Stimulated activated CD8-positive, alpha-beta memory T cell treated with anti-CD3 and anti-CD28 coated beads, Interleukin-2, amount 100 ng/mL, for 1 hour (primary cell): ENCODE measurements at places on chromosomes 11 and 22.

DNA sequence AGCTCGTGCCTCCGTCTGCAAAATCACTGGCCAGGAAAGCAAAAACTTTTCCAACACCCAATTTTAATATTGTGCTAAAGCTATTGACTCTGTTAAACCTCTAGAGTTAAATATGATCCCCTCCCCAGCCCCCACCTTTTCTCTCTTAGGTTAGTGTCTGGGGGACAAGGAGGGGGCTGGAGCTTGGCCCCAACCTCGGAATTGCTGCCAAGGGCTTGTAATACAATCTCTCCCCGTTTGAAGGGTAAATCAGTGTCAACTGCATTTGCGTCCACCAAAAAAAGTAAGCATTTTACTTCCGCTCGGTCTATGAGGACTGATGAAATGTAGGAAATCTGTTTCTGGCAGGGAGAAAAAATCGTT is at the start of gene GAS2:
TSS of gene GAS2 (plus strand) at position 287 of the 363 bp plus-strand sequence. CDS start 8,259 bp downstream, outside the sequence.
- DNase-seq: no peak

GRCh38 chr11:130370845-130371590 is 56.3 kb upstream of the ZBTB44 start:
- DNase-seq: no peak

DNA sequence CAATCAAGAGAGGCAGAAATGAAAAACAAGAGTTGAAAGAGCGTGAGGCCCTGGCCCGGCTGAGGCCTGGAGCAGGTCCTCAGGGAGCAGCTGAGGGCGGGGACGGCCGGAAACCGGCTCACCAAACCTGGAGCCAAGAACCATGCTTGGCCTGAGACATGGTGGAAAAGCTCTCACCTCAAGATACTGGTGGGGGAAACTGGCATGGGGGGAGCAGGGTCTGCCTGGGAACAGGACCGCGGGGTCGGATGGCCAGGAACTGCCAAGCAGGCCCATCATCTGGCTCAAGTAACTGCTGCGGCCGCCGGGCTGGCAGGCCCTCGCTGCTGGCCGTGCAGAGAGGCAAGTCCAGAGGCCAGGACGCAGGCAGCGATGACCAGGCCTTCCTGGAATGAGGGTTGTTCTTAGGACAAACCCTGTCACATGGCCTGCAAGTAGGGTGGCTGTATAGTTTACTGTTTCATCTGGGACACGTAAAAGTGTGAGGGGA is 18.9 kb upstream of the WNT11 start:
- no peak for DNase-seq

- no peak for DNase-seq
Observed at GRCh38 chr22:44676441-44677352, 25.3 kb upstream of the PRR5 start.

DNA sequence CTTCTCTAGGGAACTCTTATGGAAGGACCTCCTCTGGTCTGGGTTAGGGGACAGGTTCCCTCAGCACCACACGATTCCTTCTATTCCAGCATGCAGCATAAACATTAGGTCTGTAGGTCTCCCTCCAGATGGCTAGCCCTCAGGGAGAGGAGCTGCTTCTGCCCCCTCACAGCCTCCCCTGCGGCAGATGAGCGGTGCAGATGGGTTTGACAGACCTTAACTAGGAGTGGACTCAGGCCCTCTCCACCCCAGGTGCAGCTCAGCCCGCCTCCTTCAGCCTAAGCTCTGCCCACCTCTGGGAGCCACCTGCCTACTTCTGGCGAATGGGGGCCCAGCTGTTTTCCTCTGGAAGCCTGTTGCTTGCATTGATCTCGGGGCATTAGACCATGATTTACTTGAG is 55.7 kb upstream of the EIF3D start:
- DNase-seq: no peak

GRCh38 chr22:40521046-40521445 is 115.5 kb downstream of the MRTFA start:
- DNase-seq: no peak

GRCh38 chr22:39543095-39543494 is 10.5 kb upstream of the RPS19BP1 start:
- DNase-seq: no peak

DNA sequence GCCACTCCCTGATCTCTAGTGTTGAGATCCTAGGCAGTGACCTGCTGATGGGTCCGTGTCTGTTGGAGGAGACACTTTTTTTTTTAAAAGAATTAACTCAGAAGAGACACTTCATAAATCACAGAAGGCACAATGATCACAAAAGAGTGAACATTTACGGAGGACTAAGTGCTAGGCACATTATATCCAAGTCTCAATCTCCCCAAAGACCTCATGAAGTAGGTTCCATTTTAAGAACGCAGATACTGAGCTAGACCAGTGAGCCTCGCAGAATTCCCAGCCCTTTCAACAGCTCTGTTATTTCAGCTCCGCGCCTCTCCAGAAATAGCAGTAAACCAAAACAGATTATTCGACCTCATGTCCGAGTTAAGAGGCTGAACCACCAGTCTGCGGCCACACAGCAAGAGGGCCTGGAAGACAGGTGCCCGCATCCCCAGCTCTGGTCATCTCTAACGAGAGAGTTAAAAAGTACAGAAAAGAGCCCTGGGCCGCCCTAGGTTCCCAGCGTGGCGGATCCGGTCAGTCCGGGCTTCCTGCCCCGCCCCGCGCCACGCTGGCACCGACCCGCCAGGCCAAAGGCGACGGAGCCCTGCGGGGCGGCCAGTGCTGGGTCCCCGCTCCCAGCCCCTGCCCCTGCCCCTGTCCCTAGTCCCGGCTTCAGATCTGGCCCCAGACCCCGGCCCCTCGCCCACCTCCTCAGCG is 612 bp downstream of the XBP1 start:
- no peak for DNase-seq

GRCh38 chr11:45638051-45638450 is 27.4 kb downstream of the CHST1 start:
- DNase-seq: no peak

- DNase-seq: no peak
Observed at GRCh38 chr22:38442967-38443627, 11.9 kb downstream of the KCNJ4 start.

DNA sequence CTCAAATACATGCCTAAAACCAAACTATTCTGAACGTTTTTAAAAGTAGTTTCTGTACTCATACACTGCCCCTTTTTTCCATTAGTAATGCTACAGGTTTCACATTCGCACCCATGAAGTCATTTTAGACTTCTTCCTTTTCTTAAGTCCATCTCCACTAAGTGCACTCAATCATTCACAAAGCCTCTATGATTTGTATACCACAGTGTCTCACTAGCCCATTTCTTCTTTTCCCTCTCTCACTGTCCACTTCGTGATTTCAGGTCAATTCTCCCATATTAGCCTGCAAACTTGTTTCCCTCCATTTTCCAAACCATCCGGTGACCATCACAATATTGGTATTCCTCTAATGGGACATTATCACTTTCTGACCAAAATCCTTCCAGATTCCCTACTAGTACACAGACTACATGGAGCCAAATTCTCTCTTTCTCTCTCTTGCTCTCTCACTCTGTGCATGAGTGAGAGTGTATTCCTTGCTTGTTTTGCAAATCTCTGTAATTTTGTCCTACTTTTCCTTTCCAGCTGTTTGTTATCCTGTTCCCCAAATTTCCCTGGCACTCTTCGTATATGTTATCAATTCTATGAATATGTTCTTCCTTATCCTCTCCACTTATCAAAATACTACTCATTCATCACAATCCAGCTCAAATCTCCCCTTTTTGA is 3.4 kb upstream of the ZC3H12C start:
- no peak for DNase-seq

DNA sequence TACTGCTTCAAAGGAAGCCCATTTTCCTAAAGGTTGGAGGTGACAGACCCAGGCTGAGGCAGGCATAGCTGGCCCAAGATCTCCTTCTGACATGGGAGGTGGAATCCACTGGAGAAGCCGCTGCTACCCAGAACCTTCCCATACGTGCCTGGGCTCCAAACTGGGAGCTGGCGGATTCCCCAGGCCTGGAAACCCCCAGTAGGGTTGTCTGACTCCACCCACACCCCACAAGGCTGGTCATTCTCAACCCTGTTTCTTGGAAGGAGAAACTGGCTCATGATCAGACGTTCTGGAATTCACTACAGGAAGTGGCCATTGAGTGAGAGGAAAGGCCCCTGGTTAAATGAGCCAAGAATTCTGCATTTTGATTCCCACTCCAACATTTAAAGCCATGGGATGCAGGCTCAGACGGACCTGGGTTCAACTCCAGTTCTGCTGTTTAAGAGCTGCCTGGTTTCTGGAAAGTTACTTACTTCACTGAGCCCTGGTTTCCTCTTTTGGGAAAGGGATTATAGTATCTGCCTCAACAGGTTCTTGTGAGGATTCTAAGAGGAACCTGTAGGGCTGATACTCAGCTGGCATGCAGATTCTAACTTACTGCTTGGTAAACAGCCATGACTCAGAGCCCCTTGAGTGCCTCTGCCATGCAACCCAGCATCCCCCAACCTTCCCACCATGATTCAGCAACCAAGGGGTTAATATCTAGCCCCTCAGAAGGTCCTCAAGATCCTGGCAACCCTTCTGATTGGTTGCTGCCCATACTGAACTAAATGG is 19.4 kb upstream of the TSKU start:
- DNase-seq: no peak

GRCh38 chr22:48800886-48801607 is 1026.6 kb downstream of the BRD1 start:
- DNase-seq: no peak

GRCh38 chr22:20203142-20203551 is 52.3 kb upstream of the CCDC188 start:
- DNase-seq: no peak

DNA sequence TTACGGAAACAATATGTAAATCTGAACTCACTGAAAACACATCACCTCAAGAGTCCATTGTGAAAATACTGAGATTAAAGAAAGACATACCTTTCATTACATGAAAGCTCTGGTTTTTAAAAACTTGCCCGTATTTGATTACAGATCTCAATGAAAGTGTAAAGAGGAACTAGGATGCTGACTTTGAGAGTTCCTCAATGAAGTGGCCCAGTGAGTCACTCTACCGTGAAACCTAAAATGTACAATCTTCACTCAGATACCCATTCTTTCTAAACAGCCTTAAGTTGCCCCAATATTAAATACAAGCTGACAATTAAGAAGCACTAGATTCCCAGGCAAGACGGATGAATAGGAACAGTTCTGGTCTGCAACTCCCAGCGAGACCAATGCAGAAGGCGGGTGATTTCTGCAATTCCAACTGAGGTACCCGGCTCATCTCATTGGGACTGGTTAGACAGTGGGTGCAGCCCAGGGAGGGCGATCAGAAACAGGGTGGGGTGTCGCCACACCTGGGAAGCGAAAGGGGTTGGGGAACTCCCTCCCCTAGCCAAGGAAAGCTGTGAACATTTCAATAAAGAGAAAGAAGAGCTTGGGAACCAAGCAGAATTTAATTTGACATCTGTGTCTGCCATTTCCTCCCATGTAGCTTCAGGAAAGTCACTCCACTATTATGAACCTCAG is 33.8 kb upstream of the OR9G4 start:
- no peak for DNase-seq

- peak; percentile 84 for DNase-seq
Observed at GRCh38 chr11:64894070-64894811, 15.8 kb upstream of the EHD1 start.

DNA sequence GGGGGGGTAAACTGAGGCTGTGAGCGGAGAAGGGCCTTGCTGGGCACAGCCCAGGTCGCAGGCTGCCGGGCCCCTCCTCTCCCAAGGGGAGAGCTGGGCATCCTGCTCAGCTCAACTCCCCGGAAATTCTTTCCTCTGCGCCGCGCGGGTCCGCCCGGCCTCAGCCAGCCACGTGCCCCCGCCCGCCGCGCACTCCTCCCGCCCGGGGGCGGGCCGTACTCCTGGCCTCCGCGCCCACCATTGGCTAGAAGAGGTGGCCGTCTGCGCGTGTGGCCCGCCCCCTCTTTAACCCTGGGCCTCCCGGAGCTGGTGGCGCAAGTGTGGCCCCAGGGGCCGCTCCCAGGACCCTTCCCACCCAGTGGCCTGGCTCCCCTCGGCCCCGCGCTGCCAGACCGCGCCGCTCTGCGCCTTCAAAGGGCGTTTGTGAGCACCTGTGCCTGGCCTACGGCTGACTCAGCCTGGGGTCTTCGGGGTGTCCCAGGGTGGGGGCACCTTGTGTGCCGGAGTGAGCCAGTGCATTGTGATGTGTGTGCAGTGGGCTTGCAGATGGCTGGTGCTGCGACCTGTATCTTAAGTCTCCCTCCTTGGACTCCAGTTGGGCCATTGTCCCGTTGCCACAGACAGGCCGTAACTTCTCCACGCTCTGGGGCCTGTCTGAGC is 2.0 kb downstream of the MRGPRF start:
- no peak for DNase-seq

DNA sequence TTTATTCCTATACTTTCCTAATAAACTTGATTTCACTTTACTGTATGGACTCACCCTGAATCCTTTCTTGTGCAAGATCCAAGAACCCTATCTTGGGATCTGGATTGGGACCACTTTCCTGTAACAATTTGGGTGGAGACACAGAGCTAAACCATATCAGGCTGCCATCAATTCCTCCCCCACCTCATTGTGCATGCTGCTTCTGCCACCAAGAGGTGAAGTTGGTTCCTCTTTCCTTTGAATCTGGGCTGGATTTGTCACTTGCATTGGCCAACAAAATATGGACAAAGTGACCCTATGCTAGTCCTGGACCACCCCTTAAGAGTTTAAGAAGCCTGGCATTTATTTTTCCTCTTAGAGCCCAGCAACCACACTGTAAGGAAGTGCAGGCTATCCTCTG is 39.4 kb upstream of the CEP295 start:
- no peak for DNase-seq

GRCh38 chr11:45900916-45901617 is 6.0 kb downstream of the FREY1 start:
- no peak for DNase-seq

DNA sequence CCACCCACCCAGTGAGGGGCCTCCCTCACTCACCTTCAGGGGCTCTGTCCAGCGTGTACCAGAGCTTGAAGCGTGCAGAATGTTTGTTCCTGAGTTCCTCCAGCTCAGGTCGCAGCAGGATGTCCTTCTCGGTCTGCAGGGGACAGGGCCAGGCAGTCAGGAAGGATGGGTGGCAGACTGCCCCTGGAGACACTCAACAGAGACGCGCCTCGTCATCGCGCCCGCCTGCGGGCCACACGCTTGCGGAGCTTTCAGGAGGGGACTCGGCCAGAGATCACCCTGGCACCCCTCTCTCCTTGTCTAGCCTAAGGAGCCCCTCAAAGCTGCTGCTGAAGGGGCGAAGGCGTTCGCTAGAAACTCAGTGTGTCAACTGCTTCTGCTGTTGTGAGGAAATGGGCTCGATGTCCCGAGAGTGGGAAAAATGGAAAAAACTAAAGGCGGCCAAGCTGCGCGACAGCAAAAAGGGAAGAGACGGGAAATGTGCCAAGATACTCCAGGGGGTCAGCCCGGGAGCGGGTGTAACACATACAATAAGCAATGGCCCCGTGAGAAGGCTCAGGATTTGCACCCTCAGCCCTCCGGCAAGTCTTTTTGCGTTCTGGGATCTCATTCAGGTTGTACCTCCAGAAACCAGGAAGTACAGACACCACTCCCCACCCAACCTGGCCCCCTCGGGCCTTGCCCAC is 9.2 kb upstream of the POLDIP3 start:
- no peak for DNase-seq
